Glutamatergic neuron (in vitro differentiated cells): ENCODE measurements at places on chromosomes 7 and 10.
A peak's percentile ranks its signal among the peaks of the same experiment; 100 is the strongest.

GRCh38 chr7:155222061-155222460 is 75.6 kb upstream of the INSIG1 start:
- no peak for DNase-seq
- H3K27me3 ChIP-seq = peaks cover 6% of the 10 kb centered on the region
- H3K36me3 ChIP-seq = peaks cover 2% of the 10 kb centered on the region
- no peak overlapping the region for H3K27ac ChIP-seq
- peaks cover 3% of the 10 kb centered on the region for H3K4me1 ChIP-seq

DNA sequence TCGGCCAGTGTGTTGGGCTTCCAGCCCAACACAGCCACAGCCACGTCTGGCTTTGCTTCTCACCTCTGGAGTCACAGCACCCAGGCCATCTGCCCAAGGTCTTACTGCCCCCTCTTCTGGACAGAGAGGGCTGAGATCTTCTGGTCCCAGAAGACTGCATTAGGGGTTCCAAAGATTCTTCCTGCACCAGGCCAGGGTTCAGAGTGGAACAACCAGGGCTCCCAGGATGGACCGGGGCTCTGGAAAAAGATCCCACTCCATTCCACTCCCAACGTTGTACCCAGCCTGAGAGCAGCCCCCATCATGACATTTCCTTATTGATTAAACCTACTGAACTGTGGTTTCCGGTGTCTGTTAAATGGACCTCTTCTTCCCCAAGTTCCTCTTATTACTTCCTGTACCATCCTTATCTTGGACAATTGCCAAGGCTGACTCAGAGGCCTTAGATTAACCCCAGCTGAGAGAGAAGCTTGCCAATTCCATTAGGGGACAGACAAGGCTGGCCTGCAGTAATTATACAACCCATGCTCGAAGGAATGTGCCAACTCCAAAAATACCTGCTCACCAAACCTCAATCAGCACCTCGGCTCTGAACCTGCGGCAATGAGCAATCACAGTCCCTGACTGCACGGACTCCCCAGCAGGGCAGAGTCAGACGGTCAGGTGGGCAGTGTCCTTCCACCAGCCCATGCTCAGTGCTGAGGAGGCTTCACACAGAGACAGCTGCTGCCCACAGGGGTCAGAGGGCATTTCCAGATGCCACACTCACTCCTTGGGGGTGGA is 47.9 kb upstream of the NPFFR1 start:
- H3K27me3 ChIP-seq = peaks cover 3% of the 10 kb centered on the region
- peaks cover 12% of the 10 kb centered on the region for H3K4me1 ChIP-seq
- H3K36me3 ChIP-seq = peaks cover 9% of the 10 kb centered on the region
- no peak overlapping the region for H3K27ac ChIP-seq

DNA sequence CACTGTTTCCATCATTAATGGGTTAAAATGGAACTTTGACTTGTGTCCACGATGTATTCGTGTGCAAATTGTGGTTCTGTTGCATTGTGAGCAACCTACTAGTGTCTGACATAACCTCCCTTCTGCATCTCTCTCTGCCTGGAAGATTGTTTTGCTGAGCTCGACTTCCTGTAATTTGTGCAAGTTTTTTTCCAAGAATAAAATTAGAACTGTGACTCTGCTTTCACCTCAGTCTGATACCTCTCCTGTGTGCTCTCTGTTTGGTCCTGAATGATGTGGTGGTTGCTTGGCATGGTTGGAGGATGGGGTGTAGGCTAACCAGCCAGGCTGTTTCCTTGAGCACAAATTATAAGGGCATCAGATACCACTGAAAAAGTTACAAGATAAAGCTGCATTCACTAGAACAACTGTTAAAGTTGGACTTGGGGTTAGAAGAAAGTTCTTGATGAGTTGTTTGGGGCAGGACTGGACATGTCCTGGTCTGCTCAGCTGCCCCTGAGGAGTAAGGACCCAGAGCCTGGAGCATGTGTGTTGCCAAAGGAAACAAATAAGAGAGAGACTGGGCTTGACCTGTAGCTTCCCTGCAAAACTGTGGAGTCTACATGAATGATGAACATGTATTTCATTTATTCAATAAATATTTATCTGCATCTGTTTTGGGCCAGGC is 1.9 kb upstream of the VOPP1 start:
- peaks cover 4% of the 10 kb centered on the region for H3K27me3 ChIP-seq
- H3K4me3 ChIP-seq = peak overlapping the region; percentile 44
- no peak overlapping the region for H3K27ac ChIP-seq
- DNase-seq = no peak

DNA sequence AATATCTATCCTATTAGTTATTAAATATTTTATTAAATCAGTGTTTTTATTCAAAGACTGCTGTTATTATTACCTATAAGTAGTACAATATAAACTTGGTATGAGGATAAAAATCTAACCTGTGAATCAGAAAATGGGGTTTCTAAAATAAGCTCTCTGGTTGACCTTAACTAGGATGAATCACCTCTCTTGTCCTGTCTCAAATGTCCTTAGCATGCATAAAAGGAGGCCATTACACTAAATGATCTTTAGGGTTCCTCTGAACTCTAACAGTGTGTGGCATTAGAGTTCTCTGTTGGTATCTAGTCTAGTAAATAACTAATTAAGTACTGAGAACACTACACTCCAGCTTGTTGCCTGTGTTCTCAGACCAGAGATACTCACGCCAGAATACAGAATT is 143.1 kb upstream of the LRRTM3 start:
- no peaks in the 10 kb centered on the region for H3K4me1 ChIP-seq
- no peaks in the 10 kb centered on the region for H3K27me3 ChIP-seq
- no peak for DNase-seq
- H3K36me3 ChIP-seq = no peaks in the 10 kb centered on the region

DNA sequence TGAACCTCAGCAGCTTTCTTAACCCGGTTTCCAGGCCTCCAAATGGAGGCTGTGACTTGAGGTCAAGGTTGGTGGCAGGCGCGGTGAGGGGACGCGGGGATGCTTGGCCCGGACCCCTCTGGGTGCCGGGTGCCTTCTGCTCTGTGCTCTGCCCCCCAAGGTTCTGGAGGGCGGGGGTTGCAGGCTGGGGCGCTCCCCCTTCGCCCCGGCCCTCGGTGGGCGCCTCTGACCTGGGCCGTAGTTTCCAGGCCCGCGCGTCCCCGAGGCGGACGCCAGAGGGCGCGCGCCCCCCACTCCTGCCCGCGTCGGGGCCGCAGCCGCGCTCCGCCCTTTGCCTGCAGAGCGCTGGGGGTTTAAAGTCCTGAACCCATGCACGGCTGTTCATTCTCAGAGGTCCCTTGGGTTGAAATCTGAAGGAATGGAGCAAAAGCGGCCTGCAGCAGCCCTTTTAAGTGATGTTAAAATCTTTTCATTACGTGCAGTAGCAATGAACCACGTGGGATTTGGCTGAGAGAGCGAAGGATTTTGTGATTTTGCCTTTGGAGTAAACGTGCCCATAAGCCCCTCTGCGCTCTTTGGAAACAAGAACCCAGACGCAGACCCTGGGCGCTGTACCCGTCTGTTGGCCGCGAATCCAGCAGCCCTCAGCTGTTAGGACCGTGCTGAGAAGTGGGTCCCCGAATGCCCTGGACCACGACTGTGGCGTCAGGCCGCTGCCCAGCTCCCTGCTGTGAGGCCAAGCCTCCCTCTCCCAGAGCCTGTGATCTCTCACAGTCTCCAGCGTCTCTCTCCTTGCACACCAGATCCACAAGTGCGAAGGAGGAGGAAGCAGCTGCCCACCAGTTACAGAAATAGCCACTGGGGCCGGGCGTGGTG is 135.0 kb downstream of the ACTR3B start:
- H3K27me3 ChIP-seq = peaks cover 8% of the 10 kb centered on the region
- no peak overlapping the region for H3K4me3 ChIP-seq
- H3K36me3 ChIP-seq = peaks cover 8% of the 10 kb centered on the region
- H3K27ac ChIP-seq = no peak overlapping the region
- DNase-seq = peak; percentile 74

DNA sequence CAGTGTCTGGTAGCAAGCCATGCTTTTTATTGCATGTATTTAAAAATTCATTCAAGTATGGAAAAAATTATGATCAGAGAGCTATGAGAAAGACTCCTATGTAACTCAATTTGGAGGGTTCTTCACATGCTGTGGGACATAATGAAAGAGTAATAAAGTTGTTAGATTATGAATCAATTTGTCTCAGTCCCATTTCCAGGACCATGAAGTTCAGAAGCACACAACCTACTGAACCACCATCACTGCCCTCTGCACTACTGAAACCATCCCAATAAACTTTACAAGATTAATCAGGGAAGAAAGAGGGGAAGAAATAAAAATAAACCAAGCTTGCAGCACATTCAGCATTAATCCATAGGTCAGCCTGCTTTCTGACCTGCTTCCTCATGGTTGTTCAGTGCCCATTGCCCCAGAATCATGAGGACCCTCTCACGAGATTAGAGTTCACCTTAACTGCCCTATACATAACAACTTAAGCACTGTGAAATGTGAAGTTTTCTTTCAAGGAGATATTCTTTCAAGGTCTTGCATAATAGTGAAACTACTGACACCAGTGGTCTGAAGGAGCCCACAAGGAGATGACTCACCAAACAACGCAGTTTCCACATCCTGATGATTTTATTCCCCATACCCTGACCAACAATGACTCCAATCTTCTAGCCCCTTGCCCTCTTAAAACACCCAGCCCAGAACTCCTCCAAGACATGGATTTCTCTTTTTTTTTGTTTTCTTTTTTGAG is 171.5 kb upstream of the ADCY1 start:
- H3K36me3 ChIP-seq = peaks cover 6% of the 10 kb centered on the region
- no peaks in the 10 kb centered on the region for H3K4me1 ChIP-seq
- no peak overlapping the region for H3K27ac ChIP-seq

DNA sequence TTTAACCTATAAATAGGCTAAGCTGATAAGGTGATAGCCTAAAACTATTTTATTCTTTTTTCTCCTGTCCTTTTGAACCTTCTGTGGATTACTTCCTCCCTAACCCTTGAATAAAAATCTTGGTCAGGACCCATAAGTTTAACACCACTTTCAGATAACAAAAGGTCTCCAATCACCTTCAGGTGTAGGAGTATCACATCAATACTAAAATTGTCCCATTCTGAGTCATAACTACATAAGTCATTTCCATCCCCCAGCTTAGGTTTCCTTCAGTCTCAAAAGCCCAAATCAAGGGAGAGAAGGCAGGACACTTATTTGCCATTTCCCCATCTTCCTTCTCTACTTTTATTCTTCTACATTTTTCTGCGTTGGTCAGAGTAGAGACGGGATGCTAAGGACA is 56.9 kb upstream of the WNT16 start:
- H3K36me3 ChIP-seq = no peaks in the 10 kb centered on the region
- H3K4me3 ChIP-seq = no peak overlapping the region
- no peaks in the 10 kb centered on the region for H3K27me3 ChIP-seq
- no peaks in the 10 kb centered on the region for H3K4me1 ChIP-seq
- no peak for DNase-seq

DNA sequence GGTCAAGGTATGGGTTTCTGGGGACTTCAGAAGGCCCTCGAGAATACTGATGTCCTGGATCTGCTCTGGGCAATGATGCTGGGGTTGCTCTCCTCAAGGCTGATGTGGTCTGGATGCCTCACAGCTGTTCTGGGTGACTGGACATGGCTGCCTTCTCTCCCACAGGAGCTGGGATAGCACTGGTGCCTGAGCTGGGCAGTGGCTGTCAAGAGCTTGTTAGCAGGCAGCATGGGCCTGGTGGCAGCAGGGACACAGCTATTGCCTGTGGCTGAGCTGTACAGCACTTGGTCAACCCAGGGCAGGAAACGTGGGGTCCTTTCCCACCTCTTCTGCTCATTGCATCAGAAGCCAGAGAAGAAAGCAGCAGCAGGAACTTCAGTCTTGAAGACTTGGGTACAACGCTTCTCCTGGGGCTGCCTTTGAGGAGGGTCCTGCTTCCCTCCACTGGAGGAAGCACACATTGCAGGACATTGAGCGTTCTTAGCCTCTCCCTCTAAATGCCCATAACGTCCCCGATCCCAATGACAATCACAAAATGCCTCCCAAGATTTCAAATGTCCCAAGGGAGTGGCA is 13.0 kb downstream of the ADCYAP1R1 start:
- H3K4me1 ChIP-seq = no peaks in the 10 kb centered on the region
- no peak for DNase-seq
- H3K36me3 ChIP-seq = no peaks in the 10 kb centered on the region
- H3K4me3 ChIP-seq = no peak overlapping the region
- H3K27me3 ChIP-seq = peaks cover 3% of the 10 kb centered on the region

GRCh38 chr10:11279314-11279713 is 261.6 kb downstream of the CELF2 start:
- no peak for DNase-seq
- peaks cover 8% of the 10 kb centered on the region for H3K27me3 ChIP-seq
- no peak overlapping the region for H3K4me3 ChIP-seq
- peak overlapping the region; percentile 63 for H3K27ac ChIP-seq
- peaks cover 35% of the 10 kb centered on the region for H3K4me1 ChIP-seq

DNA sequence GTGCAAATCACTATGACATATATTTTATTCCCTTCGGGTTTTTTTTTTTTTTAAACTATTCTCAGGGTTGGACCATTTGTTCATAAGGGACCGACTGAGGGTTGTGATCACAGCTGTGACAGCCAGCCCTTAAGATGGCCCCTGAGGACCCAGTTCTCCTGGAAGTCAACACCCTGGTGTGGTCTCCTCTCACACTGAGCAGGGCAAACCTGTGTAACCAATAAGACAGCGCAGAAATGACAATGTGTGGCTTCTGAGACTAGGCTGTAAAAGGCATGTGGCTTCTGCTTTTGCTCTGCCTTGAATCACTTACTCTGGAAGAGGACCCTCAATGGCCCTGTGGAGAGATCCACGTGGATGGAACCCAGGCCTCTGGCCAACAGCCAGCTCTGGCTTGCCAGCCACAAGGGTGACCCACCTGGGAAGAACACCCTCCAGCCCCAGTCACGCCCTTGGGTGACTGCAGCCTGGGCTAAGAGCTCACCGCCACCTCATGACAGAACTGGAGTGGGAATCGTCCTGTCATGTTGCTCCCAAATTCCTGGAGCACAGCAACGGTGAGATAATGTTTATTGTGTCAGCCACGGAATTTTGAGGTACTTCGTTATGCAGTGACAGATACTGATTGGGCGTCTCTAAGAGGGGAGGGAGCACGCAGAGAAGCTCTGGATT is 127.1 kb downstream of the CLEC2L start:
- no peak overlapping the region for H3K4me3 ChIP-seq
- no peak for DNase-seq
- H3K4me1 ChIP-seq = peaks cover 38% of the 10 kb centered on the region
- H3K27ac ChIP-seq = no peak overlapping the region

DNA sequence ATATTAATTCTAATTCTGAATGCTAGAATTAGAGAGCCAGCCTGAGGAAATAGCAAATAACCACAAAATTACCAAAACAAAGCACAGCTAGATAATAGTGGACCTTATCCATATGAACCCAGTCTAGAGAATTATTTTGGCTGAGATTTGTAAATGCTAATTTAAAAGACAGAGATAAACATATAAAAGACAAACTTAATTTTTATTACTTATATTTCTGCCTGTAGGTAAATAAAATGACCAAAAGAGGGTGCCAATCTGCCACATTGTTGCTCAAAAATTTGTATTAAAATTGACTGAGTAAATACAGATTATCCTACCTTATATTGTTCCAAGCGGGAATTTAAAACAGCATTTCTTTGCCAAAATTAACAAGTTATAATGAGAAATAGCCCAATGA is 20.2 kb downstream of the RTKN2 start:
- no peak for DNase-seq
- H3K27me3 ChIP-seq = no peaks in the 10 kb centered on the region
- no peak overlapping the region for H3K27ac ChIP-seq
- H3K4me1 ChIP-seq = peaks cover 6% of the 10 kb centered on the region
